MG63 (cell line): ENCODE measurements at places on chromosomes 7 and 10. TPM values are rescaled to one million over a fixed set of nuclear protein-coding genes. Genes with fewer than 3 reads are reported as not detected.

- DNase-seq = no peak
Measured at GRCh38 chr10:47412869-47413268, 28.8 kb upstream of the ZNF488 start.

GRCh38 chr7:152052771-152053170 is 27.3 kb downstream of the GALNT11 start:
- DNase-seq = no peak

GRCh38 chr7:101357433-101357832 is 5.2 kb upstream of the COL26A1 start:
- no peak for DNase-seq

DNA sequence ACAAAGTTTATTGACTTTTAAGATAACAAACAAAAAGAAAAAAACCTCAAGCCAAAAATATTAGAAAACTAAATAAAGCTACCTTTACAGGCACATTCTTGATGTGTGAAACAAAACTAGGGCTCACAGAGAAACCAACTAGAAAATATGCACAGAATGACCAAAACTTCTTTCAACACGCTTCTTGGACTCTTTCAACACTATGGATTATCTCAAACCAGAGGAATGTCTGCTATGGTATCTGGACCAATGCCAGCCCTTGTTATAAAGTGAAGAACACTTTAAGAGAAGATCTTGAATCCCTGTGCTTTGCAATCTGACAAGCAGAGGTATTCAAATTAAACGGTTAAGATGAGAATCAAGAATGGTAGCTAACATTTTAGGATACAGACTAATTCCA is 76.6 kb downstream of the DNAJC1 start:
- DNase-seq = peak; percentile 38

DNA sequence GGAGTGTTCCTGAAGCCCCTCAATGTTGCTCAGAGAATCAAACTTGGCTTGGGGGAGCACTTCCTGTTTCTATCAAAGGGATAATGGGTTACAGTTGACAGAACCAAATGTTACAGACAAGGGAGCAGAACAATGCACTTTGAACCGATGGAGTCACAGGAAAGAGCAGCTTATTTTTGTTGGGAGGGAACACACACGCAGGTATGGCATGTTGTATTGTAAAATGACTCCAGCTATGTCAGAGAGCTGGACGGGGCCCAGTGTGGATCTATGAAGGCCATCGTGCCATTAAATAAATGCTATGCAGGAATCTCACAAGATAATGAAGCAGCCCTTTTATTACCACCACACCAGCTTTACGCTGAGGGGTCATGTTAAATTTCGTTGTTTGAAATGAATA is 35.1 kb downstream of the RHOBTB1 start:
- DNase-seq = no peak

- DNase-seq = no peak
Measured at GRCh38 chr10:80598951-80599350, 61.2 kb downstream of the SH2D4B start.

DNA sequence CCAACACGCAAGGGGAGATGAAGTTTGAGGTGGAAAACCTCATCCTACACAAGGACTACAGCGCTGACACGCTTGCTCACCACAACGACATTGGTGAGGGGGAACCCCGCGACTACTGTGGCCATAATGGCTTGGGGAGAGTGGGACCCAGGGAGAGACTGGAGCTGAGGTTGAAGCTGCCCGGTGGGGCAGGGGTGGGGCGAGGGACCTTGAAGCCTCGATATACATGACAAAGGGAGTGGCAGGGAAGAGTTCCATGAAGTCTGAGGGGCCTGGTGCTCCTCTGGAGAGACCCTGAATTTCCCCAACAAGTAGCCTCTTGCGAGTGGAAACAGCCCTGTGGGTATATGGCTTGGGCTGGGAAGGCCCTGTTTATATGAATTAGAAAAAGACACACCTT is 3.1 kb downstream of the PLAU start:
- DNase-seq = no peak

DNA sequence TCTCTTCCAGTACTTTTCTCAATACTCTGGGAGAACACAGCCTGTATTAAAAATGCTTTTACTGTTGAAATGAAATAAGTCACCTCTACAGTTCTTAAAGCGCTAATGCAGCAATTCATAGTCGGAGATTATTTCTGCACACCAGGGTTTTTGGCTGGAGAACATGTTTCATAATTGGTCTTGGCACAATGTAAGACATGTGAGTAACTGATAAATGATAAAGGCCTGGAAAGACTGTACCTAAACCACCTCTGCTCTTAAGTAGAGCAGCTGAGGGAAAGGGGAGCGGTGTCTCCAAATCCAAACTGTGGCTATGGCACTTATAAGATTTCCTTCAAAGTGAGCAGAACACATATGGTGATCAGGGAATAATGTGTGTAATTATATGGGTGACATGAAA is 390.3 kb upstream of the MBL2 start:
- DNase-seq = no peak

- no peak for DNase-seq
Measured at GRCh38 chr7:101764221-101764620, 53.2 kb upstream of the CUX1 start.

DNA sequence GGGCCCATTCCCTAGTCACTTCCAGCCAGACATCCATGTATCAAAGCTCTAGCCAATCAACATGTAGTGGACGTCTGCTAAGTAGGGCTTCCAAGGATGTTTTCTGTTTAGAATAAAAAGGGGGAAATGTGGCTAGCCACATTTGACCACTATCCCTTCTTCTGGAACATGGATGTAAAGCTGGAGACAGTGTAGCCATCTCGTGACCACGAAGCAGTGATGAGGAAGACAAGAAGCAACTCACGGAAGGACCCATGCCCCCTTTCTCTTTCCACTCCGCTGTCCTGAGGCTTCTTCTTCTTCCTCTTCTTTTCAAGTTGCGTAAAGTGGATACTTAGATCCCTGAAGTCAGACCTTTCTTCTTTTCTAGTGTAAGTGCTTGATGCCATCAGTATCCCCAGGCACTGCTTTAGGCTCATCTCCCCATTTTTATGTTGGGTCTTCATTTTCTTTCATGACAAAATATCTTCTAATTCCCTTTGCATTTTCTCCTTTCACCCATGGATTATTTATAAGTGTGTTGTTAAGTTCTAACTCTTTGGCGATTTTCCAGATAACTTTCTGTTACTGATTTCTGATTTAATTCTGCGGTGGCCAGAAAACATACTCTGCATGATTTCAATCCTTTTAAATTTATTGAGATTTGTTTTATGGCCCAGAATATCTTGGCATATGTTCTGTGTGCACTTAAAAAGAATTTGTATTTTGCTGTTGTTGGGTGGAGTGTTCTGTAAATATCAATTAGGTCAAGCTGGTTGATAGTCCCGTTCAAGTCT is 594.5 kb downstream of the SDK1 start:
- no peak for DNase-seq

Gene GIMAP4
- not detected in 2 replicates for total RNA-seq

Gene TMEM213
- total RNA-seq = not detected in 2 replicates
